Fibroblast of the conjunctiva (primary cell): ENCODE measurements at places on chromosomes 4 and X.

GRCh38 chr4:128565565-128566186 lies 243.8 kb upstream of the JADE1 start:
- no peak for DNase-seq

DNA sequence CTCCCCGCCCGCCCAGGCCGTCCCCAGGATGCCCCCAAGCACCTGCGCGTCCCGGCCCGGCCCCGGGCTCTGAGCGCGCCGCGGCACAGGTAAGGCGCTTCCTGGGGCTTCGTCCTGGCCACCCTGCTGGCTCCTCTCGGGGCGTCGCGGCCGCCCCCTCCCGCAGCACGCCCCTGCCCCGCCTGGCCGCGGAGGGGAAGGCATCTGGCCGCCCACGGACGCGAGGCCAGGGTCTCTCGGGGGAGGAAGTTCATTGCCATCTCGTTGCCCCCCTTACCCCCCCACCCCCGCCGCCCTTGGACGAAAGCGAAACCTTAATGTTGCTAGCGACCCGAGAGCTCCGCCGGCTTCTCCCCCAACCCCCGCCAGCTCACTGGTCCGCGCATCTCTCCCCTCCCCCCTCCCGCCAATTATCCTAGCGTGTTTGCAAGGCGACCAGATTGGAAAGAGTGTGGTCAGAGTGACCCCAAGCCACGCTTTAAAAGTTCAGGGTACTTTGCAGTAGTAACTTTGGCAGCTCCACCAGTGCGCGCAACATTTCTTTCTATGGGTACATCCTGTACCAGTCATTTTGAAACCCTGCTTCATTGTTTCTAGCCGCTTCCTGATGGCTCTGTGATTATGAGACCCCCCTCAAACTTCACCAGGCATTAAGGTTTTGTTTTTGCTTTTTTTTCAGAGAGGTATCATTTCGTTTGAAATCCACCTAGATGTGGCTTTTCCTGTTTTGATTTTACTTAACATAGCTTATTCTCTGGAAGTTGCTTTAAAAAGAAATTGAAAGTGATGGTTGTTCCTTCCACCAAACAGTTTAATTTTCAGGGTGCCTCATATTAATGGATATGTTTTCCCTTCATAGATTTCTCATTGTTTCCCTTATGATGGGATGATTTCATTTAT lies 626 bp downstream of the TBC1D1 start:
- DNase-seq, result no peak

DNA sequence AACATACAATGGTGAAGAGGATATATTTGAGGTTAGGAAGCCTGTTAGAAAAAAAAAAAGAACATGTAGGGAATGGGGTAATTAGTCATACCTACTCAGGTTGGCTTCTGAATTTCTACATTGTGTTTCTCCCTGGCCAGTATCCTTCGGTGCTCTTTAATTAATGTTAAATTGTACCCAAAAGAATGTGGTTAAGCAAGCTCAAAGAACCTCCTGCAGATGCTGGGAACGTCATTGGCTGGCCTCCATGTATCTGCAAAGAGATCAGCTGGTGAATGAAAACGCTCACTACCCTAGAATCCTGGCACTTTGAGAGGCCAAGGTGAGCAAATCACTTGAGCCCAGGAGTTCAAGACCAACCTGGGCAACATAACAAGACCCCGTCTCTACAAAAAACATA lies 942.3 kb upstream of the PRKX start:
- DNase-seq, result no peak

- no peak for DNase-seq
These were observed 16.6 kb downstream of the RBBP7 start for GRCh38 chrX:16853537-16853936.

DNA sequence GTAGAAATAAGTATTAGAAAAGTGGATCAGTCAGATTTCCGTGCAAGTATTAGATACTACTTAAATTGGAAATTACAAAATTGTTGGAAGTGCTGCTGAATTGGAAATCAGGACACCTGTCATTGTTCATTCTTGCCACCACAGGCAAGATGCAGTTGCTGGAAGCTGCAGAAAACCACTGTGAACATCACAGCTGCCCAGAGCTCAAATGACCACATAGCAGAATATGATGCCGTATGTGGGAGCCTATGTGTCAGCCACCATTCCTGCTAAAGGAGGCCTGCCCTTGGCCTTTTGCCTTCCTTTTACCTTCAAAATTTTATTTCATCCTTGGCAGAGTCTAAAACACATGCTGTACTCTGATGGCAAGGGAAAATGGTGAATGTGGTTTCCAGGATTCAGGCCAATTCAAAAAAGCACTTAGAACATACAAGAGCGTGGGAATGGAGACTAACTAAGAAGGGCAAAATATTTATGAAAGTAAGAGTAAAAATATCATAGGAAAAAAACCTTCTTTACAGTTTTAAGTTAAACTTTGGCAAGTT lies 1005.5 kb upstream of the GRID2 start:
- no peak for DNase-seq

- DNase-seq, result no peak
These were observed 4.5 kb upstream of the SETD7 start for GRCh38 chr4:139560406-139561104.

DNA sequence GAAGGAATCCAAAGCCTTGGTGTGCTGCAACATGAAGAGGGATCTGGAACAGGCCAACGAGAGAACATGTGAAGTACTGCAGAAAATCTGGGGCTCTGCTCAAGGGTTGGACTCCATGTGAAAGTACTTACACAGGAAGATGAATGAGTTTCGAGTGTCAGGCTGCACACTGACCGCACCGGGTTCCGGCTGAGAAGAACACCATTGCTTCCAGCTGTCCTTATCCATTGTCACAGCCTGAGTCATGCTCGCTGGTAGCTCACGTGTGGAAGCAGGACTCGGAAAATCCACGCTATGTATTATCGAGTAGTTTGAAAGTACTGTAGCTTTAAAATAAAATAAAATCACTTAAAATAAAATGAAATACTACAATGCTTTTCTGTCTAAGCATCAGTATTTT lies 50.4 kb upstream of the TBL1X start:
- DNase-seq, result no peak

- DNase-seq, result no peak
These were observed 162.1 kb upstream of the SLC7A11 start for GRCh38 chr4:138404251-138404650.

GRCh38 chr4:25879991-25880651 lies 17.3 kb upstream of the SEL1L3 start:
- DNase-seq, result no peak

- no peak for DNase-seq
These were observed at the start of gene MAGEC2 for GRCh38 chrX:142204522-142205433. TSS of gene MAGEC2 (minus strand) at chrX:142205290. CDS start at chrX:142203987, 1,303 bp downstream.

- peak; percentile 4 for DNase-seq
These were observed 300.8 kb downstream of the ADGRL3 start for GRCh38 chr4:61500883-61501282.

- DNase-seq, result peak; percentile 22
These were observed 48.3 kb upstream of the WDR1 start for GRCh38 chr4:10164877-10165283.

DNA sequence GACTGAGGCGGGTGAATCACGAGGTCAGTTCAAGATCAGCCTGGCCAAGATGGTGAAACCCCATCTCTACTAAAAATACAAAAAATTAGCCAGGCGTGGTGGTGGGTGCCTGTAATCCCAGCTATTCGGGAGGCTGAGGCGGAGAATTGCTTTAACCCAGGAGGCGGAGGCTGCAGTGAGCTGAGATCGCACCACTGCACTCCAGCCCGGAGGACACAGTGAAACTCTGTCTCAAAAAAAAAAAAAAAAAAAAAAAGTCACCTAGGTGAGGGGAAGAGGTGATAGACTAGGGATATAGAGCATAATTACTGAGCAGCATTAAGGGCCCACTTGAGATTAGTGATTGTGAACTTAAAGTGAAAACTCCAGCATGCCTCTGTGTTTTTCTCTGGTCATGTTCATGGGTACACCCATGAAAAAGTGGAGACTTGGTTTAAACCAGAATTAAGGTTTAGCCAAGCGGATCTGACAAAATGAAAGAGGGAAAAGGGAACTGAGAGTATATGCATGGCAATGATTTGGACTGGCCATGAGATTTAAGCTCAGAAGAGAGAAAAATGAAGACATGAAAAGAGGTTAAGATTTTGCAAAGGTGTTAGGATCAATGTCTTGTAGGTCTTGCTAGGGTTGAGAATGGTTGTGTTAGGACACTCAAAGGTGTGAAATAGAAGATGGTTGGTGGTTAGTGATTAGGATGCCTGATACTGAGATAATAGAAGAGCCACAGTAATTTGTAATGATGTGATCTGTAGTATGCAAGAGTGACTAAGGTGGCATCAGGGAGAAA lies 105.0 kb downstream of the RAB28 start:
- DNase-seq, result no peak

- no peak for DNase-seq
These were observed 27.8 kb downstream of the SNX25 start for GRCh38 chr4:185237175-185237574.

DNA sequence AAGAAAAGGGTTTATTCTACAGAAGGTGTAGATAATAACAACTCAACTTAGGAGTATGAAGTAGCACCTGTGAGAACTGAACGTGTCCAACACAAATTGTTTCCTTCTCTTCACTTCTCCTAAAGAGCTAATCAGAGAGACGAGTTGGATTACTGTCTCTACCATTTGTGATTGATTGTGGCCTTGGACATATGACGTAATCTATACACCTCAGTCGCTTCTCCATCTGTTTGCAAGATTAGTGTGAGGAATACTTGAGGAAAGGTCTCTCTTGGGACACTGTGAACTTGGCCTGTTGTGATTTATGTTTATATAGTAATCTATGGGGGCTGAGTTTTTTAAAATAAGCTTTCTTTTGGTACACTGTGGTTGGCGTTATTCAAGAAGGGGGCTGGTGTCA lies 182.0 kb downstream of the ZNF330 start:
- no peak for DNase-seq

DNA sequence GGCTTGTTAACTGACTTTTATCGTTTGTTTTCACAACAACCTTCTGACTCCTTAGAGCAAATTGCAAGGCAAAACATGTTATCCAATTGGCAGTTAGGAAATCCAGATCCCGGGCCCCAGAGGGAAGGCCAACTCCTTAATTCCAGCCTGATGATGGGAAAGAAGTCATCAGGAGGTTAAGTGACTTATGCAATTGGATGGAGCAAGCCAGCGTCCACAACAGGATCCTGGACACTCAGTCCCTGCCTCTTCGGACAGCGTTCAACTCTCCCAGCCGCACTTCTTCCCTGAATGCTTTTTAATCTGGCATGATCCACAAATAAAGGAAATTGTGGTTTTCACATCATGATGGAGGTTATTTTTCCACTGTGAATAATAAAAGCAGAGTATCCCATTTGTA lies 310.1 kb downstream of the RAB28 start:
- no peak for DNase-seq

DNA sequence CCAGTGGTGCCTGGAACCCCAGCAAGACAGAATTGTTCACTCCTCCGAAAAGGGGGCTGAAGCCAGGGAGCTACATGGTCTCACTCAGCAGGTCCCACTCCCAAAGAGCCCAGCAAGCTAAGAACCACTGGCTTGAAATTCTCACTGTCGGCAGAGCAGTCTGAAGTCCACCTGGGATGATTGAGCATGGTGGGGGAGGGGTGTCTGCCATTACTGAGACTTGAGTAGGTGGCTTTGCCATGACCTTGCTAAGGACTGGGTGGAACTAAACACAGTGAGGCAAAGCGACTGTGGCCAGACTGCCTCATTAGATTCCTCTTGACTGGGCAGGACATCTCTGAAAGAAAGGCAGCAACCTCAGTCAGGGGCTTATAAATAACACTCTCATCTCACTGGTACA lies 122.6 kb upstream of the ZC4H2 start:
- no peak for DNase-seq

GRCh38 chr4:187307131-187307530 lies 583.5 kb upstream of the FAT1 start:
- DNase-seq, result no peak

- no peak for DNase-seq
These were observed 20.5 kb upstream of the HOPX start for GRCh38 chr4:56701644-56702043.

DNA sequence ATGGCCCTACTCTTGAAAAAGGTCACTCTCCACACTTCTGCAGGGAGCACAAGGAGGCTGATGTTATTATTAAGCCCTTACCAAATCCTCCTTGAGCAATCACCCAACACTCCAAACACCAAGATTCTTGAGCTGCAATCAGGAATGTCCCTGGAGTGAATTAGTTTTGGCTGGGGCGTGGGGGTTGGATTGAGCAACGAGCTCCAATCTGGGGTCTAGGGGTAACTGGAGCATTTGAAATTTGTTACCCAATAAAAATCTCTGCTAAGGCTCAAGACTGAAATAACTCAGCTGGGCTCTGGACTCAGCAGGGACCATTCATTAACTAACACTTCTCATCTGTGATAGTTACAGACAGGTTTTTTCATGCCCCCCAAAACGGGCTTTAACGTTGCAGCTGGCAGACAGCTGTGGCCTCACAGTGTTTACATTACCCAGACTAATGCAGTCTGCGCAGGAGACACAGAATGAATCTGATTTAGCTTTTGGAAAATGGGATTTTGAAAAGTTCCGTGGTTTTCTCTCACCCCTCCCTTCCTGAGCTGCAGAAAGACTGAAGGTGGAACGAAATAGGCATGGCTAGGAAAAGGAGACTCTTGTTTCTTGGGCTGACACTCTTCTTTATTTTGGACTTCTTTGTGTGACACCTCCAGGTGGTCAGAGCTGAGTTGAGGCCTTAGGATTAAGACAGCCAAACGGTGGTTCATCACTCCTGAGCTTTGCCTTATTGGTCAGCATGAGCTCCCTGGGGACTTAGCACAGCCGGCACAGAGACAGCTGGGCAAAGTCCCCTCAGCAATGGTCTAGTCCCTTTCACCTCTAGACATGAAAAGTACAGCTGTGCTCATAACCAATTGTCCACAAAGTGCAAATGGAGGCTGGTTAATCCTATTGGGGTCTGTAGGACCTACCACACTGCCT lies 26.6 kb downstream of the PLAC1 start:
- peak; percentile 82 for DNase-seq

GRCh38 chrX:39690541-39691415 lies 407.0 kb downstream of the BCOR start:
- no peak for DNase-seq

GRCh38 chrX:80139564-80139963 lies 125.0 kb downstream of the TBX22 start:
- no peak for DNase-seq

GRCh38 chrX:15874672-15875071 lies 20.1 kb upstream of the AP1S2 start:
- no peak for DNase-seq

DNA sequence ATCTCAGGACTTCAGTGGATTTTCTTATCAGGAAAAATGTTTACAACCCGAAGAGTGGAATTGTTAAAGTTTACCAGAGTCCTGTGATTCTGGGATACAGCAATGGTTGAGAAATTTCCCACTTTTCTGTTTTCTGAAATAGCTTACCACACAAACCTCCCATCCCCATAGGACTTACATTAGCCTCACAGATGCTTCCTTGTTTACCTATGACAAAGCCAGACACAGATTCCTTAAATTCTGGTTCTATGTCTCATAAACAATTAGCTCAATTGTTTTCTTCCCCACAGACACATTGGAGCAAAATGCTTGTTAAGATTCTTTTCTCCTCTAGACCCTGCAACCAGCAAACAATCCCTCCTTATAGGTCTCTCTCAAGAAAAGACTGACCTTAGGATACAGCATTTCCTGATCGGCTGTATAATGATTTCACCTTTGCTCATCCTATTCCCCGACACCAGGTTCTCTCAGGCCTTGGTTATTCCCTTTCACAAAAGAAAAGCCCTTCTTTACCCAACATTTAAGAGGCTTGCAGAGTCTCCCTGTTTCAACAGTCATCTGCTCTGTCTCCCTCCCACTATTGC lies 886.2 kb downstream of the ARAP2 start:
- no peak for DNase-seq

GRCh38 chr4:82201303-82201702 lies 172.5 kb downstream of the HNRNPD start:
- no peak for DNase-seq

GRCh38 chr4:153260553-153261300 lies 56.5 kb downstream of the TRIM2 start:
- DNase-seq, result peak; percentile 41
